IPS-NIHi11 (cell line): ENCODE measurements at places on chromosomes 5 and 9.

DNA sequence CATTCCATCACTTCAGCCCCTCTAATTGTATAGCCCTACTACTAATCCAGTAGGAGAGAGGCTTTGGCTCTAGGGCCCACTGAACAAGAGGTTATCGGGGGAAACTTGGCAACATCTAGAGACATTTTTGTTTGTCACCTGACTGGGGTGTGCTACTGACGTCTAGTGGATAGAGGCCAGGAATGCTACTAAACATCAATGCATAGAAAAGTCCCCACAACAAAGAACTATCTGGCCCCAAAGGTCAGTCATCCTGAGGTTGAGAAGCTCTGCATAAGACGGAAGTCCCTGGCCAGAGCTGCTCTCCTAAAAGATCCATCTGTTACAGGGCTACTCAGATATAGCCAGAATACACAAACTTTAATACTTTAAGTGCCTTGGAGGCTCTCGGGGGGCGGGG is 570.6 kb upstream of the KLF4 start:
- no peak for DNase-seq

DNA sequence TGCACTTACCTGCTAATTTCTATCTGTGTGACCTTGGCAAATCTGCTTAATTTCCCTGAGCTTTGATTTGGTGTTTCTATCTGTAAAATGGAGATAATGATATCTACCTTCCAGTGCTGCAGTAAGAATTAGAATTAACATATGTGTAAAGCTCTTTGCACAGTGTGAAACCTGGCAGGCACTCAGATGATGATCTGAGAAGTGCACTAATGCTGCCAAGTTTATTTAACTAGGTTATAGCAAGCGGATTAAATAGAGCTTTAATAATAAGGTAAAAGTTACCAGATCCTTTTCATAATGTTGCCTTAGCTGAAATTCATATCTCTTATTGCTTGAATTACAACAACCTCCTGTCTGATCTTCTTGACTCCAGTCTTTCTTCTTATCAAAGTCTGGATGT is 315.3 kb upstream of the CD180 start:
- no peak for DNase-seq

GRCh38 chr9:116700882-116701865 is 14.1 kb downstream of the TRIM32 start:
- no peak for DNase-seq

GRCh38 chr9:109455861-109456260 is 42.2 kb downstream of the PTPN3 start:
- peak; percentile 31 for DNase-seq
